T-cell (primary cell): ENCODE measurements at places on chromosomes 4 and X.

DNA sequence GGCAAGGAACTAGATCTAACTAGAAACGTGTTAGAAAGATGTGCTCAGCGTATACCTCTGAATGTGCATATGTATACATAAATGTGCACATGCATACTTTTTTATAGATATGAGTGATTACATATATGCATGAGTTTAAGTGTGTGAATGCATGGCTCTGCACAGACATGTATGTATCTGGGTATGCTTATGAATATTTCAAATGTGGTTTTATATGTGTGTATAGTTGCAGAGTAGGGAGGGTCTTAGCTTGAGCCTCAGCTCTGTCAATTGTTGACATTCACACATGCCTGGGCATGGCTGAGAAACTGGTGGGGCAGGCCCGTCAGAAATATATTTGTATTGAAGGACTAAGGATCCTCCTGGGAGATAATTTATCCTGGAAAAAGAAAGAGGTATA, 31.1 kb downstream of the RAP2C start:
- DNase-seq: no peak

- no peak for DNase-seq
These were observed 50.1 kb downstream of the NHS start for GRCh38 chrX:17425136-17425535.

- DNase-seq: no peak
These were observed 106.5 kb upstream of the PAK3 start for GRCh38 chrX:110989447-110989846.

DNA sequence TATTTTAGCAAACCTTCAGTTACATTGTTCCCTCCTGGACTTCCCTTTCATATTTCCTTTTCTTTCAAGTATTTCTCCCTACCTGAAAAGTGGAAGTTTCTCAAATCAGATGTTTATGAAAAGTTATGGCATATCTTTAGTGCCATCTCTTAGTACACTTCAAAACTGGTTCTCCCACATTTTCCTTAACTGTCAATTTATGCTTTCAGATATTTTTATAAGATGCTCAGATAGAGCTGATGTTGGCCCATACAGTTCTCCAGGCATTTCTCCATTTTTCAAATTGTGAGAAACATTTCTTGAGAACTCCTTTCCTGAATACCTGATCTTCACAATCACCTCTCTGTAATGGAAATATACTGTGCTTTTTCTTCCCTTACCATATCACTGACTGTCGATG, 32.5 kb upstream of the AP1AR start:
- no peak for DNase-seq

DNA sequence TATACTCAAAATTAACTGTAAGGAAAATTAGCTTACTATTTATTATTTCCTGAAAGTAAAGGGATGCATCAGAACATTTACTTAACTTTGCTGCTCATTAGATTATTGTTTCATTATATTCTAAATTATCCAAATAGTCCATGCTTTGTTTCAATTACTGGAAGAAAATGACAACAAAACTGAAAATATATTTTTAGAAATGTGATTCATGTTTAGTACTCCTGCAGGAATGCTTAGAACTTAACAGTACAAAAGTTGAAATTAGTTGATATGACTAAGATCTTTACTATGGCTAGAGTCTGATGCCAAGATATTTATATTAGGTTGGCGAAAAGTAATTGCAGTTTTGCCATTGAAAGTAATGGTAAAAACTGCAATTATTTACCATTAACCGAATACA, 660.5 kb upstream of the PABPC4L start:
- no peak for DNase-seq

DNA sequence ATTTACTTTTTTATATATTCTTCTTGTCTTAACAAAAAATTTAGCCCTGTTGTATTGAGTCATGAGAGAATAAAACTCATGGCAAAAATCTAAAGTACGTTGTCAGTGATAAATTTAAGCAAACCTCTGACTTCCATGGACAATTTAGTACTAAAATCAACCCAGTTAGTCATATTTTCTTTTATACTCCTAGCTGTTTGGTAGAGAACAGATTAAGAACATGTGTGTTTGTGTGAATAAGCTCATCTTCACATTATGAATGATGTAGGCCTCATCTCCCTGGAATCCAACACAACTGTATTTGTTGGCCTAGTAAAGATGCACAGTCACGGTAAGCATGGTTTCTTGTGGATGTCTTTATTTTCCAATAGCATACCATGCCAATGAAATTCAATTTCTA, 40.8 kb upstream of the FAM47B start:
- no peak for DNase-seq

- no peak for DNase-seq
These were observed 111.2 kb downstream of the QDPR start for GRCh38 chr4:17400686-17401085.

DNA sequence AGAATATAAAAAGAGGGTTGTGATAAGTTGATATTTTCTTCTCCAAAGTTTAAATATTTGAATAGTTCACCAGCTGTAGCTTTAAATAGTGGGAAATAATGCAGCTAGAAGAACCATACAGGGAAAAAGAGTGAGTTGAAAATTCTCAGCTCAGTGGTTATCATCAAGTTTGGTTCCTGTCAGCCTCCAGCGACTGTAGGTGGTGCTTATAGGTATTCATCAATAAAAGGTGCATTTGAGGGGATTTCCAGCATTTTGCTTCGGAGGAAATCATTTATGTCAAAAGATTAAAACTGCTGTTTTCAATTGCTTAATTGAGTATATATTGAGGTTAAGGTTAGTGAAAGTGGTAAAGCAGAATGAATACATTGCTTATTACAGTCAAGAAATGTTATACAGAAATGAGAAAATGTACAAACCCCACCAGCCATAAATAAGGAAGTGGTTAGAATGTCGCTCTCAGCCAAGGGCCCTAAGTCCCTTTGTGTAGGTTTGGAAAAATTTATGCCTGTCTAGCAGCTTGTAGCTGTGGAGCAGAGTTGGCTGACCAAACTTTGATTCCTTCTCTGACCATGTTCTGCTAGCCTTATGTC, 532.9 kb upstream of the FTHL17 start:
- no peak for DNase-seq

DNA sequence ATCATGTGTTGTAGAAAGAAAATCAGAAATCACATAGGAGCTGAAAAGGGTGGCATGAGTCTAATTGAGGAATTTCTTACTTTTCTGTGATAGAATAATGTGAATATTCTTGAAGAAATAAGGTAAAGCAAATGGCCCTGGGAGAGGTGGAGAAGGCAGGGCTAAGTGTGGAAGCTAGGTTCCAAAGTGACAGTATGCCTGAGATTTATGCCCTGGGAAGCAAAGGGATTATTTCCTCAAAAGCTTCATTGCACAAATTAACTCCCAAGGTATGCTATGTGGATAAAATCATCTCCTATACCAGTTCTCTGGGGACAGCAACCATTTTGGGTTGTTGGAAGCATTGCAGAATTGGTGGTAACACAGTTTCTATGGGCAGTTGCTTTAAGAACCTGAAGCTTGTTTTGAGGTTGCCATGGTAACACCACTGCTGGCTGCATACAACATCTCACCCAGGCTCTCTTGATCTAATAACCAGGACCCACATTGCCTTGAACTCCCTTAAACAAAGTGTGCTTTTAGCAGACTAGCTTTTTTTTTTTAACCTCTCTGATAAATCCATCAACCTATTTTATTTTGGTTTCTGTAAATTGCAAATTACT, 21.0 kb downstream of the MAOA start:
- DNase-seq: no peak

- DNase-seq: no peak
These were observed 54.2 kb downstream of the PLAC1 start for GRCh38 chrX:134603806-134604700.

DNA sequence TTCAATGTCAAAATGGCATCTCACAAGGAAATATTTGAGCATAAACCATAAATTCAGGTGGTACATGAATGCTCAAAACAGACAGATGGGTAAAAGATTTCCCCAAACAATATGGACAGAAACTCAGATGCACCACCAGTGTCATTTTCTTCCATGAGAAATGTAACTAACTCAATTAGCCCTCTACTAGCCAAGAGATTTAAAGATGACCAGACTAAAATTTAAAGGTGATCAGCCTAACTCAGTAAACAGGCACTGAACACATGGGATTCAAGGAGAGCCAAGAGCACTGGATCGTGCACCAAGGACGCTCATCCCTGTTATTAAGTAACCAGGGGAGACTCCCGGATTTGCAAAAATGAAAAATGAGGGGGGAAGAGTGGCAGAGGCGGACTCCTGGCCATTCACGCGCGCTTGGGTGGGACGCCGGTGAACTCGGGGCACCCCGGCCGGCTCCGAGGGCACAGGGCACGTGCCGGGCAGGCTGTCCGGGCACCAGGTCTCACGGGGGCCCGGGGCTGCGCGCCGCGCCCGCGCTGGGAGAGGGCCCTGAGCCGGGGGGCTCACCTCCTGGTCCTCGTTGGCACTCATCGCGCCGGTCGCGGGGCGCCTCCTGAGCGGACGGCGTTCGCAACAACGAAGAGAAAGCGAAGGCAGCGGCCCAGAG, 490 bp downstream of the RWDD4 start:
- DNase-seq: peak; percentile 2

DNA sequence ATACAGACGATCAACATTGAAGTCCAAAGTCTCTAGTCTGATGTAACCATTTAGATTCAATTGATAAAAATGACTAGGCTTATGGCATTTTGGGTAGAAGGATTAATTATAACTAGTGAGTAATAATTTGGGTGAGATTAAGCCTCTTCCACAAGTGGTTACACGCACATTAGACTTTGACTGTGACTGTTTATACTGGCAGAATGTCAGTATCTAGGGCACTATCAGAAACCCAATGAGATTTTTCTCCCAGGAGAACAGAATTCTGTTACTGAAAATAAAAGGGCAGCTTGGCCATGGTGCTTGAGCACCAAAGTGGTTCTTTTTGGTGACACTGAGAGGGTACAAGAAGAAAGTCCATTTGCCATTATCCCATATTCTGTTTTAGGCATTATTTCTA, 3.3 kb downstream of the PLS3 start:
- no peak for DNase-seq

DNA sequence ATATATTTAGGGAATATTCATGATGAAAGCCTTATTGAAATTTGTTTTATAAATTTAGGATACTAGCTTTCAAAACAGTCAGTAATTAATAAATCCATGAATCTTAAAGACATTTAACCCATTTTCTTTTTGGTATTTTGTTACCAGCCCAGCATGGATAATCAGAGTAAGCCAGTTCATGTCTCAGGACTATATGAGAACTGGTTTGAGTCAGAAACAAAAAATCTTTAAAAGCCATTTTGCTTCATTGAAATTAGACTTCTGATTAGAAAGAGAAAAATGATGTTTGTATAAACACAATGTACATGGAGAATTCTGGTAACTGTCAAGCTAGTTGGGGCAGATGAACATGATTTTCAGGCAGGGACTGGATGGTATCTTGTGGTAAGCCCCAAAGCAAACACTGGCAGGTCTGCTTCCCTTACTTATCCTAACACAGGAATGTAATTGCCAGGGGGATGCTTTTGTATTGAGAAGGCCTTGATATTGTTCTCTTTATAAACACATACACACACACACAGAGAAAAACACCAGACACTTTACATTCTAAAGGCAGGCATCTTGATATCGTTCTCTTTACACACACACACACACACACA, 9.4 kb downstream of the ARHGAP10 start:
- DNase-seq: no peak

DNA sequence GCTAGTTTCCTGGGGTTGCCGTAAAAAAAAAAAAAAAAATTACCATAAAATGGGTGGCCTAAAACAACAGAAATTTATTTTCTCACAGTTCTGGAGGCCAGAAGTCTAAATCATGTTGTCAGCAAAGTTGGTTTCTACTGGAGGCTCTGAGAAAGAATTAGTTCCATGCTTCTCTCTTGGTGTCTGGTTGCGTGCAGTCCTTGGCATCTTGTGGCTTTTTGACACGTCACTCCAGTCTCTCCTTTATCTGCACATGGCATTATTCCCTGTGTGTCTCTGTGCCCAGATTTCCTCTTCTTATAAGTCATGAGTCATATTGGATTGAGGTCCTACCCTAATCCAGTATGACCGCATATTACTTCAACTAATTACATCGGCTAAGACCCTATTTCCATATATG, 38.7 kb downstream of the SPATA4 start:
- DNase-seq: no peak

GRCh38 chr4:165726831-165727230, 146.2 kb upstream of the TLL1 start:
- no peak for DNase-seq

GRCh38 chr4:127403471-127404084, 229.2 kb upstream of the INTU start:
- no peak for DNase-seq

DNA sequence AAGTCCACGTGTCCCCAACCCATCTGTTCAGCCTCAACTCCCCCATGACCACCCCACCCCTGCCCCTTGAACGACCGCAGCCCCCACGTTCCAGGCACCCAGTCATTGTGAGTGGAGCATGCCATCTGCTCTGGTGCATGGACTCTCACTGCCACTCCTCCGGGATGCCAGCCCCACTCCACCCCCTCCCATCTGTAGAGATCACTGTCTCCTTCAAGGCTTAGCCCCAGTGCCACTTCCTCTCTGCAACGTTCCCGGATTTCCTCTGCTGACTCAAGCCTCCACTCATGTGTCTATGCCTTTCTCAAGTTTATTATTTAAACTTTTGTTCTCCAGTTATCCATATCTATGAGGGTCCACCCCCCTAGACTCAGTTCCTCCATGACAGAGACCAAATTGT, 54.0 kb downstream of the MAML3 start:
- no peak for DNase-seq

DNA sequence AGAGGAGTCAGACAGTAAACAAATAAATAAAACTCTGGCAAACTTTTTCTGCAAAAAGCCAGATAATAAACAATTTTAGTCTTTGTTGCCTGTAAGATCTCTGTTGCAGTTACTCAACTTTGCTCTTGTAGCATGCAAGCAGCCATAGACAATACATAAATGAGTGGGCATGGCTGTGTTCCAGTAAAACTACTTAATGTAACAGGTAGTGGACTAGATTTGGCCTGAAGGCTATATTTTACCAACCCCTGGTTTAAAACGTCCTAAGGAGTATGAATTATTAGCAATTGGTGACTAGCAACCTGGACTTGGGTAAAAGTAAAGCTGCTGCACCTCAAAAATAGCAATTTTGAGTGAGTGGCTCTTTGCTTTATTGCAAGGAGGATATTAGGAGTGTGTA, 30.9 kb downstream of the SLAIN2 start:
- no peak for DNase-seq

GRCh38 chrX:20266810-20267606, at the start of gene RPS6KA3:
Gene RPS6KA3 (minus strand): TSS chrX:20266909. CDS start chrX:20266632, 277 bp downstream.
- DNase-seq: peak; percentile 84

DNA sequence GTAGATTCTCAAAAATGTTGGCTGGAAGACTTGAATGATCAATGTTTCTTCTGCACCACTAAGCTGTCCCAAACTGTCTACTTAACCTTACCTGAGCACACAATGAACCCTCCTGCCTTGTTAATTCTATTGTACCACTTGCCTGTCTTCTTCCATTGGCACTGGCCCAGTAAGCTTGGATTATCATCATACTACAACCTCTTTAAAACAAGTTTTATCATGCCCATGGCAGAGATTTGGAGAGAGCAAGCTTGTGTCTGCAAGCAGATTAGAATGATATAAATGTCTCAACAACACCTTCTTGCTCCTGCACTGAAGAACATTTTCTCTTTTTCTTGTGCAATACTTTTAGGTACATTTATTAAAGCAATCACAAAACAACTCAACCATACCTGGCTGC, 74.0 kb upstream of the VMA21 start:
- DNase-seq: no peak

GRCh38 chr4:113695328-113696169, 66.0 kb downstream of the CAMK2D start:
- DNase-seq: no peak

- DNase-seq: peak; percentile 27
These were observed 24.1 kb upstream of the PBDC1 start for GRCh38 chrX:76148753-76149152.

- no peak for DNase-seq
These were observed 53.6 kb downstream of the FHIP1A start for GRCh38 chr4:151462554-151462953.
